Fibroblast of lung (primary cell): ENCODE measurements at places on chromosomes 16 and 17.

GRCh38 chr17:42518046-42518754 is 17.8 kb upstream of the NAGLU start:
- peak; percentile 97 for DNase-seq

GRCh38 chr17:68981288-68981687 is 26.1 kb upstream of the ABCA8 start:
- DNase-seq = peak; percentile 86

DNA sequence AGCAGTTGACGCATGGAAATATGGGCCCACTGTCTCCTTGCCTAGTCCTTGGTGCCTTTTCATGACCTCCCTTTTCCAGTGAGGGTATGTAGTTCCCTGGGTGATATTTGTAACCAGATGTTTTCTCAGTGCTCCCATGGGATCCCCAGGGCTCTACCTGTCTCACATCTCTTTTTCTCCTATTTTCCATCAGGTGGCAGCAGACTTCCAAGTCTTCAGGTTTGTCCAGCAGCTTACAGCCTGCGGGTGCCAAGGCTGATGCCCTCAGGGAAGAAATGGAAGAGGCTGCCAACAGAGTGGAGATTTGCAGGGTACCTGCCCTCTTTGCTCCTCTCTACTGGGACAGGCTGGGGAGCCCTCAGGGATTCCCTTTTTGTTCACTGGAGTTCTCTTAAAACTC is 89.1 kb downstream of the ELAC2 start:
- peak; percentile 33 for DNase-seq

GRCh38 chr16:56689171-56689570 is 6.9 kb downstream of the MT1X start:
- no peak for DNase-seq

- peak; percentile 88 for DNase-seq
Observed at GRCh38 chr17:62653826-62654761, 26.6 kb downstream of the MRC2 start.

GRCh38 chr16:50838885-50839284 is 97.0 kb downstream of the CYLD start:
- no peak for DNase-seq

- no peak for DNase-seq
Observed at GRCh38 chr16:5309946-5310611, 212.5 kb upstream of the EEF2KMT start.

GRCh38 chr16:2795395-2796143 is 2.7 kb upstream of the PRSS41 start:
- DNase-seq = no peak

DNA sequence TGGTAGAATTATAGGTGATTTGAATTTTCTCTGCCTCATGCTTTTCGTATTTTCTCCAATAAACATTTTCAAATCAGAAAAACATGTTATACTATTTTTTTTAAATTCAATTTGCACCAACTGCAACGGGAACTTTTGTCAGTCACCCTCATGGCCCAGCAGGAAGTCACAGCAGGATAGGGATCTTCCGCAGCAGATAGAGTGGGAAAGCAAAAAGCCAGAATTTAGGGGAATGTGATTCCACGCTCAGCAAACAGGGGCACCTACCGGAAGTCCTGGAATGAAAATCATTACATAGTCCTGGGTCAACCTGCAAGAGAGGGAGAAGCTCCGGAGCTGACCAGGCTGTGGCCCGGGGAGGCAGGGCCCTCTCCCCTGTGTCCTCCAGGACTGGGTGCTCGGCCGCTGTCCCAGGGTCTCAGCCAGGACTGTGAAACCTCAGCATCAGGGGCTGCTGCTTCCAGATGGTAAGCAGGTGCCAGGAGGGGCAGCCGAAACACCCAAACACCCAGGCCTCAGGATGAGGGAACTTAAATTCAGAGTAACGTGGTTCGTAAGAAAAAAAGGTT is 3.9 kb downstream of the SLC47A2 start:
- no peak for DNase-seq

- DNase-seq = peak; percentile 80
Observed at GRCh38 chr16:75385507-75386152, 47.7 kb downstream of the CFDP1 start.

- no peak for DNase-seq
Observed at GRCh38 chr17:80416260-80416939, 1.4 kb downstream of the ENDOV start.

DNA sequence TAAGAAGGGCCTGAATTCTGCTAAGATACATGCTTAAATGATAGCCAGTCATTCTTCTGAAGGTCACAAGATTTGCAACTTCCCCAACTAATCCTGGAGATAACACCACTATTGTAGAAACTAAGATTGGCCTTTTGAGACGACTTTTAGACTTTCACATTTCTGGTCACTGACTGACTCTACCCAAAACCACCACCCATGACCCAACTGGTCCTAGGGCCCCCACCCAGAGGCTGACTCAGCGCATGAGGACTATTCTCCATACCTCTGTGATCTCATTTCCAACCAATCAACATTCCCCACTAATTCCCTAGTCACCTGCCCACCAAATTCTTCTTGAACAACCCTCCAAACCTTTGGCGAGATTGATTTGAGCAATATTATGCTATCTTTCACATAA is 1299.0 kb downstream of the CDH11 start:
- no peak for DNase-seq

DNA sequence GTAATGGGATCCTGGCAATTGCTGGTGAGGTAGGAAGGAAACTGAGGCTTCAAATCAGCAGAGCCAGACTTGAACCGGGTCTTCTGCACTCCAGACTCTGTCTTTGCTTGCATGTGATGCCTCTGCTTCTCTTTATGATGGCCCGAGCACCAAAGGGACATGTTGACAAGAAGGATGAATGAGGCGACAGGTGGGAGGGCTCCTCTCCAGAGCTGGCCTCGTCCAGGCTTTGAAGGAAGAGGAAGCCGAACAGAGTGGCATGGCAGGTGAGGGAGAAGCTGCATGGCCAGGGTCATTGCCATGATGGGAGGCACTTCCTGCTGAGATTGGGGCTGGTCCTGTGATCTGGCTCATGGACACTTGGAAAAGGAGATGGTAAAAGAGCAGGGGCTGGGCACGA is 40.8 kb downstream of the AKAP1 start:
- DNase-seq = no peak

DNA sequence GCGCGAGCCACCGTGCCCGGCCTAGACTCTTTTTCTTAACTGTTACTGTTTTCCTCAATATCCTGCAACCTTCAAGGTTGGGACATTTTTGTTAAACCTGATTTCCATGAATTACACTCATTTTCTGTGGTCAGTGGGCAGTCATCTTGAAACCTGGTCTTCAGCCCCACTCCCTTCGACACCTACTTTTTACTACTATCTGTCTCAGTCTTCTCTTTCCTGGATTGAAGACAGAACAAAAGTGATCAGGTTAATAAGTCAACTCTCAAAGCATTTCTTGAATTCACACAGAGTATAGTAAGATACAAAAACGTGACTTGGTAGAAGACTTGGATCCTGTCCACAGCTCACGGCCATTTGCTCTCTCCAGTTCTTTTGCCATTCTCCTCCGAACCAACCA is 6.1 kb downstream of the MINK1 start:
- no peak for DNase-seq

DNA sequence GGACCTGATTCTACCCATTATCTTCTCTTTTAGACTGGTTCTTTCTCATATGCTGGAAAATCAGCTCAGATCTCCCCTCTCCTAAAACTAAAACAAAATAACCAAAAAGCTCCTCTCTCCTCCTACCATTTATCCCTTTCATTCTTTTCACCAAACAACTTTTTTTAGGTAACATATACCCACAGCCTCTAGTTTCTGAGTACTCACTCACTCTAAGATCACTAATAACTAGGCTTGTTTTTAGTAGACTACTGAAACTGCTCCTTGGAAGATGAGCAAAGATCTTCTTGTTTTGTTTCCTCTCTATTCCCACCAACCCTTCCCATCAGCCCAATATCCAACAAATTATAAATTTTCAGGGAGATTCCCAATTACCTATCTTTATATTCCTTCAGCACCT is 129.0 kb downstream of the SKAP1 start:
- no peak for DNase-seq

DNA sequence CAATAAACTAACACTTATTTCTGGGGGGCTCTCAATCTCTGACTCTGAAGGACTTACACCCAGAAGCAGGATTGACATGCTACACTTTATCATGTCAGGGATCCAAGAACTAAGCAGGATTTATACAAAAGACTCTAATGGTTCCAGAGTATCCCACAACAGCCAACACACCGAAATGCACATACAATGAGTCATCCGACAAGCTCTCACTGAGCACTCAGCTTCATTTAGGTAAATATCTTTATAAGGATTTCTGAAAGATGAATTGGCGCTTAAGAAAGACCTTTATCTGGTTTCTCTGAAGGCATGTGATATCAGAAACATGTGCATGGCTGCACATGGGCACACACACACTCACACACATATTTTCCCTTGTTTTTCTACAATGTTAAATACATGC is 77.2 kb downstream of the TOX3 start:
- peak; percentile 61 for DNase-seq

- peak; percentile 88 for DNase-seq
Observed at GRCh38 chr16:81723098-81723723, 55.9 kb upstream of the PLCG2 start.

DNA sequence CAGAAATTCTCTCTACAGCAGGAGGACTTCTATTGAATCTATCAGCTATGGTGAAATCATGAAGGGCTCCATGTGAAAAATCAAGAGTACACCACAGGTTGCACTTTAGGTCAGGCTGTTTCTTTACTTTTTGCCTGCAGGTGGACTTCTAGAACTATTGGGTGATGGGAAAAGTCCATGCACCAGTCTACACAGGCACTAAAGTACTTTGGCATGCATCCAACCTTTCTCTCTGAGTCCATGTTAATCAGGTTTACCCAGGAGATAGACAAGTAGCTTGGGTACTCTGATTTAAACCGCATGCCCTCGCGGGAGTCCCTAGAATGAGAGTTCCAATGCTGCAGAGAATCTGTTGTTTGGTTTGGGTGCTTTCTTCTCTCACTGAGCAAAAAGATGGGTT is 9.1 kb upstream of the ANKFN1 start:
- DNase-seq = no peak

DNA sequence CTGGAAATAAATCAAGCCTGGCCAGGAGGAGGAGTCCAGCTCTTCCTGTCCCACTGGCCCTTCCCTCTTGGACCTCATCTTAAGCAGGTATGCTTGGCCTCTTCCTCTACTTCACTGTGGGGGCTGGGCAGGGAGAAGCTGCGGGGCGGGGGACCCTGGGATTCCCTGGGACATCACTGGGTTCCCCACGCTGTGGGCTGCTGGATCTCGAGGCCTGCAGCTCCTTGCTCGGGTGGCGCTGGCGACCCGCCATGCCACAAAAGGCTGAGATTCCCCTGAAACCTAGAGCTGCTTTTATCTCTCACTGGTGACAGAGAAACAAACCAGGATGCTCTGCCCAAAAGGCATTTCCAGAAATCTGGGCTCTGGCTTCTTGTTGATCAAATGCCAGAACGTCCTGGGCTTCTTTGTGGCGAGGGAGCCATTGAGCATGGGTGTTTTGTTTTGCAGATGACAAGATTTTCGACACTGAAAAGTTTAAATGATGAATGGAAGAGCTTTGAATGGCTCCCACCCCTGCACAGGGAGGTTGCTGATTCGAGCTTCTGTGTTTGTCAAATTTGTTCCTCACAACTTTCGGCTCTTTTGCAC is 8.6 kb upstream of the PGS1 start:
- no peak for DNase-seq

DNA sequence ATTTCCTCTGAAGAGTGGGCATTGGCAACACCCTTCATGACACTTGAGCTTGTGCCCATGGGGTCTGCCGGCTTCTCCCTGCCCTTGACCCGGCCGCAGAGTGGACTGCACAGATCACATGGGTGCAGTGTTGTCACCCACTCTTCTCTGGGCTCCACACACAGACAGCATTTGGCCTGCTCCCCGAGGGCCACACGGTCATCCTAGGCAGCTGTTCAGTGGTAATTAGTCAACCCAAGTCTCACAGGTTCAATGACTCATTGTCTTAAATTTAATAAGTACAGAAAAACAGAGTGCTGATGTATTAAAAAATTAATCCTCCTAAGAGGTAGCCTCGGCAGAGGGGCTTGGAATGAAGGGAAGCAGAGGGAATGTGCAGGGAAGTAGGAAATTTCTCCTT is 204.8 kb downstream of the MSI2 start:
- no peak for DNase-seq

- no peak for DNase-seq
Observed at GRCh38 chr17:34837876-34838478, 123.3 kb downstream of the CCT6B start.

GRCh38 chr17:82752371-82753200 is 721 bp downstream of the TBCD start:
- DNase-seq = no peak

GRCh38 chr16:11162586-11163268 is 93.3 kb downstream of the SOCS1 start:
- DNase-seq = no peak

DNA sequence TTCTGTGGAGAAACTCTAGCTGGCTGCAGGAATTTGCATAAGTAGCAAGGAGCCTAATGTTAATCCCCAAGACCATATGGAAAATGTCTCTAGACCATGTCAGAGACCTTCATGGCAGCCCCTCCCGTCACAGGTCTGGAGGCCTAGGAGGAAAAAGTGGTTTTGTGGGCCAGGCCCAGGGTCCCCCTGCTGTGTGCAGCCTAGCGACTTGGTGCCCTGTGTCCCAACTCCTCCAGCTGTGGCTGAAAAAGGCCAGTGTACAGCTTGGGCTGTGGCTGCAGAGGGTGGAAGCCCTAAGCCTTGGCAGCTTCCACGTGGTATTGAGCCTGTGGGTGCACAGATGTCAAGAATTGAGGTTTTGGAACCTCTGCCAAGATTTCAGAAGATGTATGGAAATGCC is 306.9 kb upstream of the CA10 start:
- no peak for DNase-seq

GRCh38 chr16:56576585-56577299 is 11.9 kb downstream of the MT4 start:
- peak; percentile 39 for DNase-seq

DNA sequence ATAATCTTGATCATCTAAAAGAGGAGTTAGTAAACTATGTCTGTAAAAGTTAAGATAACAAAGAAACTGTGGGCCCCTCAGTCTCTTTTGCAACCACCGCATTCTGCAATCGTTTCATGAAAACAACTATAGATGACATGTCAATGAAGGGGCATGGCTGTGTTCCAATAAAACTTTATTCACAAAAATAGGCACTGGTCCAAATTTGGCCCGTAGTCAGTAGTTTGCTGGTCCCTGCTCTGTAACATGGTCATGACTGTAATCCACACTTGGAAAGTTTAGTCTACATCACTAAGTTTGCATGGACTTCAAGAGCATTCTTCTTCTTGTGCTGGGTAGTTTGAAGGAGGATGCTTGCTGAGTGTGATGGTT is 299.3 kb upstream of the PSMD7 start:
- DNase-seq = no peak

- DNase-seq = no peak
Observed at GRCh38 chr17:81720267-81721071, 8.4 kb downstream of the SLC25A10 start.
